ENCODE measurements at places on chromosomes 7 and 10. TPM values are rescaled to one million over a fixed set of nuclear protein-coding genes. Genes with fewer than 3 reads are reported as not detected.

VOPP1 gene
- 74.6 TPM for total RNA-seq

LAMB1 gene
- 410 TPM for total RNA-seq

NEBL gene
- total RNA-seq: under 0.01 TPM

EIF5AL1 gene
- 0.72 TPM for total RNA-seq

SMO gene
- total RNA-seq: 23.9 TPM

ENTPD1 gene
- 10.6 TPM for total RNA-seq

GJD4 gene
- under 0.01 TPM for total RNA-seq

SLC18A3 gene
- not detected for total RNA-seq

CYP26C1 gene
- under 0.01 TPM for total RNA-seq

HOXA11 gene
- total RNA-seq: 14.4 TPM

C10orf53 gene
- not detected for total RNA-seq

PAX2 gene
- total RNA-seq: not detected

WNT2 gene
- under 0.01 TPM for total RNA-seq

BMPER gene
- 9.7 TPM for total RNA-seq

TDRD1 gene
- 0.59 TPM for total RNA-seq

ZPBP gene
- not detected for total RNA-seq

PDK4 gene
- total RNA-seq: 0.36 TPM

ITPRID1 gene
- total RNA-seq: not detected

TRPV5 gene
- not detected for total RNA-seq

CDHR3 gene
- total RNA-seq: 6.5 TPM

ASL gene
- 52.2 TPM for total RNA-seq
